ENCODE measurements at places on chromosomes 1 and 21.

GRCh38 chr1:154819628-154820590, 50.2 kb downstream of the KCNN3 start:
- no peak for DNase-seq

DNA sequence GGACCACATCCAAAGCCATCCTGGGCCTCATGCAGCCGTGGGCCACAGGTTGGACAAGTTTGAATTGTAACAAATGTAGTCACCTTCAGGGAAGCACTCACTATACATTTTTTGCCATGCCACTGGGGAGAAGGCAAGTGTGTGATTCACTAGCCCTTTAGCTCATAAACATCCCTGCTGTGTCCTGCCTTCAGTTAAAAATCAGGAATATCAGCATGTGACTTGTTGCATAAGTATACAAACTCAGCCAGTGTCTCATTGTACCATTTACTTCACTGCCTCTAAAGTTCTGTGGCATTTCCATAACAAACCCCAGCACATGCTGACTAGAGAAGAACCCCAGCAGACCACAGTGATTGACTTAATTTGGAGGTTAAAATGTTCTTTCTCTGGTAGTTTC, 142.0 kb upstream of the C1orf105 start:
- no peak for DNase-seq

DNA sequence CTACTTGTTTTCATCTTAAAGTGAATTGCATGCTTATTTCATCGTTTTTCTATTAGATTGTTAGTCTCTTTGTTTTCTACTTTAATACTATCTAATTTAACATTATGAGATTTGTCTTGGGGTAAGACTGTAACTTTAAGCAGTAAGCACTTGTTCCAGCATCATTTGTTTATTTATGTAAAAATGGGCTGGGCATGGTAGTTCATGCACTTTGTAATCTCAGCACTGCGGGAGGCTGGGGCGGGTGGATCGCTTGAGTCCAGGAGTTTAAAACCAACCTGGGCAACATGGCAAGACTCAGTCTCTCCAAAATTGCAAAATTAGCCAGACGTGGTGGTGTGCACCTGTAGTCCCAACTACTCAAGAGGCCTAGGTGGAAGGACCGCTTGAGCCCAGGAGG, 15.3 kb upstream of the PAXBP1 start:
- no peak for DNase-seq

GRCh38 chr1:39761016-39761415, 10.1 kb downstream of the OXCT2 start:
- no peak for DNase-seq

- DNase-seq = no peak
These were observed 39.6 kb downstream of the ALG6 start for GRCh38 chr1:63407002-63407401.

- DNase-seq = peak; percentile 62
These were observed 626 bp downstream of the CXADR start for GRCh38 chr21:17513214-17514123.

GRCh38 chr1:244397131-244397530, 54.6 kb downstream of the ADSS2 start:
- DNase-seq = no peak

DNA sequence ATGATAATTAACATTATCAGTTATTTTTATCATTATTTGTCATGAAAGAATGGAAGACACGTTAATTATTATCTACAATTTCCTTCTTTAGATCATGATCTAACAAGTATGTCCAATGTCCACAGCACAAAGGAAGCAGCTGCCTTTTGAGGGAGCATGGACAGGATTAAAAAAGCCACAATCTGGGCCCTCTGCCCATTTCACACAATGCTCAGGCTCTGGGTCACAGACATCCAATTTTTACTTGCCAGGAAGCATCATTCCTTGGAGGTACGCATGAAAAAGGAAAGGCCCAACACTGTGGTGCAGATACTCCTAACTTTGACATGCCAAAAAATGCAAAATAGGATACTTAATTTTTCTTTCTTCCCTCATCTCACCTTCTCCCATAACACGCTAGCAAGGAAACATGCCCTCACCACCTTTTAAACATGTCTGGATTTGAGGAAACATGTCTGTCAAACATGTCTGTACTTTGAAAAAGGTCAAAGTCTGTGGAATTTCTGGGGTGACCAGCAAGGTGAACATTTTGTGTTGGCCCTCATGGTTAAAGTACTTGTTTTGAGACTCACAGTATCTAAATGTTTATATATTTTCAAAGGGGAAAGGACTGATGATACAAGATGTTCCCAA, 40.0 kb downstream of the GADD45A start:
- no peak for DNase-seq

GRCh38 chr1:98073106-98073505, 152.3 kb upstream of the DPYD start:
- DNase-seq = no peak

- DNase-seq = no peak
These were observed 148.1 kb downstream of the NRIP1 start for GRCh38 chr21:14916676-14917141.

- peak; percentile 56 for DNase-seq
These were observed 13.0 kb downstream of the RCC1 start for GRCh38 chr1:28518745-28519341.

DNA sequence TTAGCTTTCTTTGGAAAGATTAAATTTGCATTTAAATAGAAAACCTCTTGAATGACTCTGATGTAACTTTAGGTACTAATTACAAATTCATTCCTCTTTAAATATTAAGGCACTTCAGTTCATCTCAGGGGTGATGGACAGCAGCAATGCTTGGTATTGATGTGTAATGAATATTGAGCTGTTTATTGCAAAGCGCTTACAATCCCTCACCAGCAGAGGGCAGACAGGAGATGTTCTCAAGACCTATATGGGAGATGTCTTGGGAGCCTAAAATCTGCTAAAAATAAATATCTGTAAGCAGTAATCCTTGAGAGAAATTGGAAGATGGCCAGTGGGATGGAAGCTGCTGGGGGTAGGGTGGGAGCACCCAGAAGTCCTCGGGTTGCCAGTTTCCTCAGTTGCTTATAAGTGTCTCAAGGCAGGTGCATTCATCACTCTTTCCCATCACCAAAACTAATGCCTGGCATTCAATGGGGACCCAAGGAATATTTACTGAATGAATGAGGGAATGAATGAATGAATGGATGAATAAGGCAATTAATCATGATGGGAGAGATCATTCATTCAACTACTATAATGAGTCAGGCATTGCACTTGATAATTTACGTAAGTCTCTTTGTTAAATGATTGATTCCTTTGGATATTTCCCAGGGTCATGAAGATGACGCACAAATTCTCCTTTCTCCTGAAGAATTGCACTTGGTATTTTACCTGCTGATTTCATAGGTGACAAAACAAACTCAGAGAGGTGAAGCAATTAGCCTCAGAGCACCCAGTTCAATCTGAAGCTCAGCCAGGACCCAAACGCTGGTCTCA, 2.3 kb downstream of the KLHDC8A start:
- DNase-seq = peak; percentile 52

DNA sequence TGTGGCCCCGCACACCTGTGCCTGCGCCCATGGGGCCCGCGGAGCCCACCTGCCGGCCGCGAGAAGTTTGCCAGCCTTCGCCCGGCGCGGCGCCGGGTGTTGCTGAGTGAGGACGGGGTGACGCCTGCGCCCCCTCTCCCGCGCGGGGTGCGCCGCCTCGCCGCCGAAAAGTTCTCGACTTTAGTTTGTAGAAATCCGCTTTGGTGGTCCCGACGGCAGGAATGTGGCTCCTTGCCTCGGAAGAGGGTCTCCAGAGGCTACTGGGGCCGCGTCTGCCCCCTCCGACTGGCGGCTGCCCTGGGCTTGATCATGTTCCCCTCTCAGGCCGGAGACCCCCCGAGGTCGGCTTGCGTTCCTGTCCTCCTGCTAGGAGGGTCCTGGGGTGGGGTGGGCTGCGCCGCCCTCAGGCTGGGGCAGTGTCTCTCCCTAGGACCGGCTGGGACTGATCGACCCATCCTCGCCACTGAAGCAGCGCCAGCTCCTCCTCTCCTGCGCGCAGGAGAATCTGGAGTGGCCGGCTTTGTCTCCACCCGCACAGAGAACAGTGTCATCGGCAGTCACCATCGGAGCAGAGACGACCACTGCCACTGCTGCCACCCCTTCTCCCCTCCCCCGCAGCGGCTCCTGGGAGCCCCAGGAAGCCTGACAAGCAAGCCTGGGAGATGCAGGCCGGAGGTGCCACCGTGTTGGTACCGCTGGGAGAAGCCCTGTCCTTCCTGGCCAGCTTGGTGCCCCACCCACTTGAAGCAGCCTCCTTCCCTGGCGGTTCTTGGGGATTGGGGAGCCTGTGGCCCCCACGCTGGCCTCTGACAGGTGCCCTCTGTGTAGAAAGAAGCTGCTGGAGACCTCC, 553 bp upstream of the SLC30A2 start:
- no peak for DNase-seq

GRCh38 chr1:21293537-21294265, 3.4 kb upstream of the ECE1 start:
- DNase-seq = no peak
